ENCODE measurements at places on chromosomes 1 and 21. TPM values are rescaled to one million over a fixed set of nuclear protein-coding genes. Genes with fewer than 3 reads are reported as not detected.
A peak's percentile ranks its signal among the peaks of the same experiment; 100 is the strongest.

Gene OR2W3
- not detected for total RNA-seq

DNA sequence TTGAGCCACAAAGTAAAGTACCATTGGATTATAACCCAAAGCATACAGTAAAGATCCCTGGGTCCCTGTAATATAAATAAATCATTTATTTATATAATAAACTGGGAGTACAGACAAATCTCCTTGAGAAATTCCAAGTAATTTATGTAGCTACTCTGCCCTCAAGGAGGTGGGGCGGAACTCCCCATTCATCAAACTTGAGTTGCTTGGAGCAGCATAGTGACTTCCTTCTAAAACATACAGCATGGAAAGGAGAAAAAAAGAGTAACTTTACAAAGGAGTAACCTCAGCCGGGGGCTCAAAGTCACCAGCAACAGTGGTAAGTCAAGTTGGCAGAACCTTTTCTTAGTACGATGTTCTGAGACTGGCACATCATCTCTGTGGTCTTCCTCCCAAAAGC, 4.5 kb downstream of the LAPTM5 start:
- DNase-seq: no peak

DNA sequence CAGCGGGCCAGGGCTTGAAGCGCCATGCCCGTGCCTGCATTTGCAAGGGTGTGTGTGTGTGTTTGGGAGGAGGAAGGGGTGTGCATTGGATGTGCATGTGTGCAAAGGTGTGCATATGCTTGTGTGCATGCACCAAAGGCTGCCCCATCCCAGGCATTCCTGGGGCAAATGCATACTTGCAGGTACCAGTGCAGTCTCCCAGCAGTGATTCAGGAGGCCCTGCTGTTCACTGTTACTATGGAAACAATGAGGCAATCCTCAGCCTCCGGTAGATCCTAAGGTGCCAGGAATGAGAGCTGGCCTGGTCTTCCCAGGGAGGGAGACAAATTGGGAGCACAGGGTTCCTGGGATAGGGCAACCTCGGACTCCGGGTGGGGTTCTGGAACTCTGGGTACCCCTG, 7.5 kb upstream of the FNDC5 start:
- peak; percentile 34 for DNase-seq

Gene WNT2B
- 1.8 TPM for total RNA-seq

All from fibroblast of the aortic adventitia (primary cell).